ENCODE measurements at places on chromosomes 2 and 18. TPM values are rescaled to one million over a fixed set of nuclear protein-coding genes. Genes with fewer than 3 reads are reported as not detected.

LINC00305 gene
- not detected for total RNA-seq

PLCL1 gene
- total RNA-seq: 28.5 TPM

PAX3 gene
- 0.49 TPM for total RNA-seq

LOXHD1 gene
- 0.25 TPM for total RNA-seq

GPR155 gene
- 15.2 TPM for total RNA-seq

SCN7A gene
- total RNA-seq: 0.98 TPM

CPO gene
- total RNA-seq: not detected

SRD5A2 gene
- total RNA-seq: under 0.01 TPM

CDH2 gene
- 150 TPM for total RNA-seq

TRIM54 gene
- total RNA-seq: not detected

PID1 gene
- 32.0 TPM for total RNA-seq

TUBB8B gene
- total RNA-seq: not detected

SIGLEC15 gene
- total RNA-seq: not detected

SDC1 gene
- 4.9 TPM for total RNA-seq

ADCY3 gene
- total RNA-seq: 25.8 TPM

PSMA8 gene
- not detected for total RNA-seq

ALPI gene
- total RNA-seq: not detected

CCL20 gene
- not detected for total RNA-seq

SULT1C4 gene
- total RNA-seq: 16.7 TPM

GALR1 gene
- total RNA-seq: under 0.01 TPM

RBKS gene
- 1.7 TPM for total RNA-seq
